ENCODE measurements at places on chromosomes 5 and 9.

DNA sequence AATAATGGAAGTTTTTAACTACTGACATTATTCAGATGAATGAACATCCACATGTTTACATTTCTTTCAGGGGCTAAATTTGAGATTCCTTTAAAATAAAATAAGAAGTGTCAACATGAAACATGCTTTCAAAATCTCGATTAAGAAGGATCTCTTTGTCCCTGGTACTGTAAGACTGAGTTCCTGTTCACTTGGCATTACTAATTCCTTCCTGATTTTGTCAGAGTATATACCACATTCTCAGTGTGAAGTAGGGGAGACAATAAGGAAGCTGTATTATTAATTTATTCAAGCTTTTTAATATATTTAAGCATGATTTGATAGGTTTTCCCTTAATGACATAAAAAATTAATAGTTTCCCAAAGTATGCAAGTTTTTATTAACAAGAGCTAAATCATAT lies 81.5 kb upstream of the GRHPR start:
- DNase-seq, result no peak

GRCh38 chr9:14389146-14389545 lies 75.2 kb upstream of the NFIB start:
- no peak for DNase-seq

DNA sequence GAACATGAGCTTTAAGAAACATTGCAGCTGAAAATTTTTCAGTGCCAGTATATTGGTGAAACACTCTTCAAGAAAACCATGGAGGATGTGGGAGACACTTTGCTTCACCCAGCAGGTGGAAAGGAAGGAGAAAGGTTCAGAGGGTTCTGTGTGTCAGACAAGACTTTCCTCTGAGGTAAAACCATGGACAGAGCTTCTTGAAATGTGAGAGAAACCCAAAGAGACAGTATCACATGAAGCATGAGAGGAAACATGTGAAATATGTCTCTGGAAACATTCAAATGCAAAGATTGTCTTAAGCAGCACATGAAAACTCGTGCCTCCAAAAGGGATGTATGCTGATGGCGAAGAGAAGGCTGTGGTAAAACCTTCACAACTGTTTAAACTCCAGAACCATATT lies 368.9 kb upstream of the ST8SIA4 start:
- DNase-seq, result no peak

GRCh38 chr5:10384483-10384882 lies 31.0 kb downstream of the MARCHF6 start:
- DNase-seq, result no peak

DNA sequence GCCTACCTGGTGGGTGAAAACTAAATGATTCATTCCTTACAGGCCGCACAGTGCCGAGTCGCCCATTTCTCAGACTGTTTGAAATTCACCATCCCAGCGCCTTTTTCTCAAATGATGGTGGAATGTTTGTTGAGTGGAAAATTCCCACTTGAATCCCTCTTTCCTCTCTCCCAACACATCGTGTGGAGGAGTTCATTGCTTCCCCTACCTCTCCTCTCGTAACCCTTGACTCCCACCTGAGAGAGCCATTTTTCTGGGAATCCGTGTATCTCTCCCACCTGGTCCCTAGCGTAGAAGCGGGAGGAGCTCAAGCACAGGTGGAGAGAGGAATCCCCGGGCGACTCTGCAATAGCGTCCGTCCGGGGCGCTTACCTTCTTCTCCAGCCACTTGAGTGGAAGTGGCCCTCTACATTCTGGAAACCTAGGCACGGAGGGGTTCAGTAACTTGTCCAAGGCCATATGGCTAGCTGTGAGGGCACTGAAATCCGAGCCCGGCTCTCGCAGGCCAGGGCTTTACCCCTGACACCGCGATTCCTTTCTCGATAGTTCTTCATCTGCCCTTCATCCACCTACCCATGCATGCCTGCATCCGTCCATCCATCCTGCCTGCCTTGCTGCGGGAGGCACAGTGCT lies 683 bp downstream of the OSMR start:
- no peak for DNase-seq

DNA sequence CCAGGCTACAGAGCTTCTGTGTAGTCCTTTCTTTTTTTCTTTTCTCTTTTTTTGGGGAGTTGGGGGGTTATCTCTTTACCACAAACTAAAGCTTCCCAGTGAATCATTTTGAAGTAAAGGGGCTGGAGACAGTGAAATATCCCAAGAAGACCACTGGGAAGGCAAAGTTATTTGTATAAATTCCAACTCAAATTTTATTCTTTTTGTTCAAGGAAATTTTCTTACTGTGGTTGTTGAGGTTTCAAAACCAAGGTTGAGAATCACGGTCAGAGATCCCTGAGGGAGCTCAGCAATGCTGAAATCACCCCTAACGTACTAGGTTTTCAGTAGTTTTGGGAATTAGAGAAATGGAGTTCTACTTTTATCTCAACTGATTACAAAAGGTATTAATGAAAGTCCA lies 175.7 kb downstream of the ARHGEF28 start:
- no peak for DNase-seq

- DNase-seq, result peak; percentile 65
These were observed 51.4 kb downstream of the PFDN1 start for GRCh38 chr5:140251527-140251973.

Data from CD4-positive, alpha-beta T cell treated with Interleukin-12 subunit alpha and Interleukin-12 subunit beta, for 1 hour (primary cell).